DMS153 (cell line): ENCODE measurements at places on chromosomes 3 and 15.

DNA sequence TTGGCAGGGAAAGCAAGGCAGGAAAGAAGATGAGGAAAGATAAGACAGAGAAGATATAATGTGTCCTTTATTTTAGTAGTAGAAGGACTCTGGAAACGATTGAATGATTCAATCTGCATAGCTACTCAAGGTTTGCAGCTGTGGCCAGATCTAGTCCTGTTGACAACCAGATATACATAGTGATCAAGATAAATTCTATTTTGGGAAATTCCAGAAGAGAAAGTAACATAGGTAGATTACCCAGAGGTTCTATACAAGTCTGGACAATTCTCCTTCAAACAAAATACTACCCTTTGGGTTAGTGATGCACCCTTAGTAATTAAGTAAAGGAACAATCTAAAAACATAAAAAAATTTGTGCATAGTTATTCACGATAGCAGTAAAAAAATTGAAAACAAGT, 9.4 kb downstream of the TERC start:
- no peak for DNase-seq

GRCh38 chr15:89370120-89370977, 35.7 kb upstream of the POLG start:
- no peak for DNase-seq

DNA sequence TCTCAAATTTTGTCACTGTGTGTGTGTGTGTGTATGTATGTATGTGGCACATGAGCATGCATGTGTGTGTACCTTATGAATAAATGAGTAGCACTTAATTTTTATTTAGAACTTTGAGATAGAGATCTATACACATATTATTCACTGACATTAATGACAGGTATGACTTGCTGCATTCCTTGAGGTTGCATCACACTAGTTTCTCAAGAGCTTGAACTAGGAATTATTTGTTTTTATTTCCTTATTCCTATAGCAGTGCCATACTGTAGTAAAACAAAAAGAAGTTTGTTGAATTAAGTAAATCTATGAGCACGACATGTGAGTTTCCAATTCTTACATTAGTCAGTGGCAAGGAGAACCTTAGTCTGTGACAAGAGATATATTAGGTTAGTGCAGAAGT, 943.9 kb downstream of the ROBO1 start:
- no peak for DNase-seq

- no peak for DNase-seq
Measured at GRCh38 chr3:38551026-38551832, 55.1 kb downstream of the EXOG start.

GRCh38 chr15:70573121-70573850, 190.1 kb downstream of the UACA start:
- DNase-seq: no peak

DNA sequence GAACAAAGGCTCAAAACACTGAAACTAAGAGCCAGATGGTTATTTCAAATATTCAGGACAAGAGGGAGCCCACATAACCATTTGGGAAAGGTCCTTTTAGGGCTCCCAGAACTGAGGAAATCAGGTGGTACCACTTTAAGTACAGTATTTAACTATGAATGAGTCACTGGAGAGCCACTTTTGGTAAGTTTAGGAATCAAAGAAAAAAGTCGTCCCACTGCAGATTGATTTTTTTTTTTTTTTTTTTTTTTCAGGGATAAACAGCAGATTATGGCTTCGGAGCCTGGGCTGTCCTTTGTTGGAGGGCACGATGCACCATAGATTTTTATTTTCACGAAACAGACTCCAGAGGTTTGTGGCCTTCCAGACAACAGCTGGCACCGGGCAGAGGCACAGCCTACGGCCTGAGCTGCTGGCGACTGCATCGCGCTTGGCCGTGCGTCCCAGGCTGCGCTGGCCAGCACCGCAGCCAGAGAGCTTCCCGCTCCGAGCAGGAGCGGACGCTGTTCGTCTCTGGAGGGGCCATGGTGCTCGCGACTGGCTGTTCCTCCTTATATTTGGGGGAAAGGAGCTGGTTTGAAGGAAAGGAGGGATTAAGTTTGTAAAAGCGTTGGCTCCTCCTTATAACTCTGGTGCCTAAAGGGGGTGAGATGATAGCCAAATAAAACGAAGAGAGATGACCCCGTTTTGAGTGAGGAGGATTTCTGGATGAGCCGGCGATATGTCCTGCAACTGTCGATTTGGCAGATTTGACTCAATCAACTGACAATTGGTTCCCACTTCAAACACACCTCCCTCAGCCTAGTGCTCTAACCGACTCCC, 152.9 kb upstream of the GOLIM4 start:
- DNase-seq: no peak
